ENCODE measurements at places on chromosomes 1 and 21.
A peak's percentile ranks its signal among the peaks of the same experiment; 100 is the strongest.

GRCh38 chr1:168801032-168801745, 72.2 kb upstream of the DPT start:
- no peak for DNase-seq

GRCh38 chr1:17697458-17697857, 57.7 kb upstream of the ACTL8 start:
- DNase-seq, result no peak

- no peak for DNase-seq
Measured at GRCh38 chr1:216599851-216600250, 123.4 kb downstream of the ESRRG start.

DNA sequence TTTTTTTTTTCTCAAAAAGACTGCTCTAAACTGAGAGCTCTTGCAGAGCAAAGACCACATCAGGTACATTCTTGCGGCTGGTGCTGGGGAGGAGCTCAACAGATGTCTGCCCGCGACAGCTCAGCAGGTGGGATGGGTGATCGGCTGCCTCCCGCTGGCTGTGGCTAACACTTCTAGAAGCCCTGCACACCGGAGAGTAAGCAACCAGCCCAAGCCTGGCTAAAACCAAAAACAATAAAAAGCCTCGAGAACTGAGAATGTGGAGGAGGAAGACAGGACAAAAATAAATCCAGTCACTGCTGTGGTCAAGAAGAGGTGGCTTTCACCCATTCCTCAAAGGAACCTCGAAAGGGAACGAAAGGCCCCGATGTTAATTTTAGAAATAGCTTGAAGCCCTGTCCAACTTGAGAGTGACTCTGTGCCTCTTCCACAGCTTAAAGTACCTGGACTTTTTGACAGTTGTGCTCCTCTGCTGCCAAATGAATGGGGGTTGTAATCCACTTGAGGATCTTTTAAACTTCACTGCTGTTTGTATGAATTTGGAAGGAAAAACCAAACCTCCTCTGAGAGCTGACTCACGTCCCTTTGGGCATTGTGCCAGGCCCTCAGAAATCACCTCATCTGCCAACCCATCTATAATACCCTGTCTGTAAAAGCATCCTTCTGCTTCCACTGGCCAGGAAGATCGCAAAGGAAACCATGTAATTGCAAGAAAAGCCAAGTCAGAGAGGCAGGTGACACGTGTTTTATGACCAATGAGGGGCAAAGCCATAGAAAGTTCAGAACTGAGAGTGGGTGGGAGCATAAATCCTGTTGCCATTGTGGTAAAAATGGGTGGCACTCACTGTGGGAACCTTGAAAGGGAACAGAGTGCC, 78.6 kb downstream of the KCNN3 start:
- DNase-seq, result peak; percentile 4

GRCh38 chr1:44354268-44354839, 703 bp downstream of the ERI3 start:
- no peak for DNase-seq

- no peak for DNase-seq
Measured at GRCh38 chr1:240099329-240099728, 7.6 kb downstream of the FMN2 start.

- DNase-seq, result no peak
Measured at GRCh38 chr1:184903111-184903692, 71.1 kb downstream of the NIBAN1 start.

Data from fibroblast of skin of left biceps (primary cell).